ENCODE measurements at places on chromosomes 2 and 18.

- DNase-seq, result peak; percentile 83
These were observed 51.2 kb upstream of the ALPP start for GRCh38 chr2:232327105-232328031.

GRCh38 chr18:44041553-44041952 lies 639.1 kb upstream of the SETBP1 start:
- DNase-seq, result no peak

DNA sequence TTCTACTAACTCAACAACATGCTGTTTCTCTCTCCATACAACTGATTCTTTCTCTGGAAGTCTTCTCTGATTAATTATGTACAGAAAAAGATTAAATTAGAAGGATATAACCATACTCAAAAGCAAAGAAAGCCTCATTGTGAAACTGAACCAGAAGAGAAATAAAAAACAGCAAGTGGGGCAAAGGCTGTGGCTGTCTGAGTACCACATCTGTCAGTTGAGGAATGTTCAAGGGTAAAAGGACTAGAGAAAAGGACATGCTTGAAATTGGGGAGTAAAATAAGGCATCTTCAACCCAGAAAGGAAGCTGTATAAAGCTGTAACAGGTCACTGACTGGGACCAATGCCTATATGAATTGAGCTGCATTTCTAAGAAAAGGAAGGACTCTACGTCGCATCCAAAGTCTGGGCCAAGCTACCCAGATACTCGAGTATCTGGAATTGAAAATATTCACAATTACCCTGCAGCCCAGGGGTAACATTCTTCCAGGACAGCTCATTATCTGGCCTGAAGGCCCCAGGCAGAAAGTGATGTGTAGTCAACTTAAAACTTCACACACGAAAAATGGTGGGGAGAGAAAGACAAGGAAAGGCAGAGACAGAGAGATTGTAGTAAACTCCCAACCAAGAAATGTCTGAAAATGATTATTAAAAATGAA lies 356.0 kb upstream of the GALNT5 start:
- DNase-seq, result peak; percentile 13

DNA sequence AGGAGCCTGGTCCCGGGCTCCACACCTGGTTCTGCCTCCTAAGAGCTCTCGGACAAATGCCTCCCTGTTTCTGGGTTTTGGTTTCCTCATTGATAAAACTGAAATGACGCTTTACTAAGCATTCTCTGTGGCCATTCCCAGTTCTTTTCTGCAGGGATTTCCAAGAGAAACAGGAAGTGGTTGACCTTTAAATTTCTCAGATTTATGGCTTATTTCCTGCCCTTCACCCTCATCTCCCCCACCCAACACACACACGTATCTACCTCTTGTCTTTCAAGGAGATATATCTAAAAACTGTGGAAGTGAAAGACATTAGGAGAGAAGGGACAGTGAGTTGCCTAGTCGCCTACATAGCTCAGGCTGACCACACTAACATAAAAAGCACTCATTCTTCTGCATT lies 53.0 kb downstream of the PIEZO2 start:
- DNase-seq, result no peak

GRCh38 chr2:167192833-167193232 lies 304.6 kb downstream of the XIRP2 start:
- peak; percentile 52 for DNase-seq

DNA sequence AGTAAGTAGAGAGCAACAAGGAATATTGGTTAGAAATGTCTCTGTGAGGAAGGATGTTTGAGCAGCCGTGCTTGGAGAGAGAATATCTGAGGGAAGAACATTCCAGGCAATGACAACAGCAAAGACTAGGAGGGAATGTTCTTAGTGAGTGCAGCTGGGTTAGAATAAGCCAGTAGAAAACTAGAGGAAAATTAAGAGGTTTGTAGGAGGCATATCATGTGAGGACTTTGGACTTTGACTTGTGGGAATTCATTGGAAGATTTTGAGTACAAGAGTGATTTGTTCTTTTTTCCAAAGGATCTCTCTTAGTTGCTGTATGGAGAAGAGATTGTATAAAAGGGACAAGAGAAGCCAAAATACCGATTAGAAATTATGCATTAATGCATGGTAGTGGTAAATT lies 47.2 kb downstream of the PPM1B start:
- no peak for DNase-seq

DNA sequence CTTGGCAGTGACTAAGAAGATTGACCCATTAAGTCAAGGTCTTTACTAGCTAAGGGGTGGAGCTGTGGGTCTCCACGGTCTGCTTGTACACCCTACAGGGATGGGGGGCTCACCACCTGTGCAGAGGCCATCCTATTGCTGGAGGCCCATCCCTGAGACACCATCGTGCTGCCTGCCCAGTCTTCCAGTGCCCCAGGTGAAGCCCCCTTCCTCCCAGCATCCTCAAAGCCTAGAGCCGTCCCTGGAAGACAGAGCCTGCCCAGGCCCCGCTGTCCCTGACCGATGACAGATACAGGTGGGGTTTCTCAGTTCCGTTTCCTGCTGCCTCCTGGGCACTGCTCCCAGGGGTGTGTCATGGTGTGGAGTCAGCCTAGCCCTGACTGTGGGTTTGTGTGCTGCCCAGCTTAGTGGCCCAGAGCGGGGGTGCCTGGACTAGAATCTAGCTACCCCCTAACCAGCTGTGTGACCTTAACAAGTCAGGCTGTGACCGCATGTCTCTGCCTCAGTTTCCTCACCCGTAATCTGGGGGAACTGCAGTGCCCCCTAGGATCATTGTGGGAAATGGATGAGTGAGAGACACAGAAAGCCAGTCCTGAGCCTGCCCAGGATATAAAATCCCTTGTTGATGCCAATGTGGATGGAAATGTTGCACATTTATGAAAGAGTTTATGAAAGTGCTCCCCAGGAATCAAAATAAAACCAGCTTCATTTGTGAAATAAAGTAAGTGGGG lies 2.0 kb downstream of the OTOS start:
- DNase-seq, result no peak

DNA sequence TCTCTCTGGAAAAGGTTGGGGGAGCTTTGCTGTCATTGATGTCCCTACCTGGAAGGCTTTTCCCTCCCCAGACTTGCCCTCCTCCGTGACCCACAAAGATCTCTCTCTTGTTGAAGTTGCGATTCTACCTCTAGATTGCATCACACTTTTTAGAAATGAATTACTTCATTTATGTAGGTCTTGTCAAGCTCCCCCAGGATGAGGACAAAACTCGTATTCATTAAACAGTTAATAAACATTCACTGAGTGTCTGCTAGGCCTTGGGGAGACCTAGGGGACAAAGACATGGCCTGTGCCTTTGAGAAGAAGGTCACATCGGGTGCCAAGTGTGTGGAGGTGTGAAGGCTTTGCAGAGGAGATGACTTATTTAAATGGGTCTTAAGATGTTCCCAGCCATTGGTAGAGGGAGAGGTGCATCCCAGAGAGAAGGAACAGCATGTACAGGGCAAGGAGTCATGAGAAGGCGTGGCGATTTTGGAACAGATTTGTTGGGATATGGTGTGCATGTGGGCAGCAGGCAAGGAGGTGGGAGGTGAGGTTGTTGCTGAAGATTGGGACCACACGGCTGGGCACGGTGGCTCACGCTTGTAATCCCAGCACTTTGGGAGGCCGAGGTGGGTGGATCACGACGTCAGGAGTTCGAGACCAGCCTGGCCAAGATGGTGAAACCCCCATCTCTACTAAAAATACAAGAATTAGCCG lies 9.8 kb upstream of the YWHAQ start:
- DNase-seq, result no peak

DNA sequence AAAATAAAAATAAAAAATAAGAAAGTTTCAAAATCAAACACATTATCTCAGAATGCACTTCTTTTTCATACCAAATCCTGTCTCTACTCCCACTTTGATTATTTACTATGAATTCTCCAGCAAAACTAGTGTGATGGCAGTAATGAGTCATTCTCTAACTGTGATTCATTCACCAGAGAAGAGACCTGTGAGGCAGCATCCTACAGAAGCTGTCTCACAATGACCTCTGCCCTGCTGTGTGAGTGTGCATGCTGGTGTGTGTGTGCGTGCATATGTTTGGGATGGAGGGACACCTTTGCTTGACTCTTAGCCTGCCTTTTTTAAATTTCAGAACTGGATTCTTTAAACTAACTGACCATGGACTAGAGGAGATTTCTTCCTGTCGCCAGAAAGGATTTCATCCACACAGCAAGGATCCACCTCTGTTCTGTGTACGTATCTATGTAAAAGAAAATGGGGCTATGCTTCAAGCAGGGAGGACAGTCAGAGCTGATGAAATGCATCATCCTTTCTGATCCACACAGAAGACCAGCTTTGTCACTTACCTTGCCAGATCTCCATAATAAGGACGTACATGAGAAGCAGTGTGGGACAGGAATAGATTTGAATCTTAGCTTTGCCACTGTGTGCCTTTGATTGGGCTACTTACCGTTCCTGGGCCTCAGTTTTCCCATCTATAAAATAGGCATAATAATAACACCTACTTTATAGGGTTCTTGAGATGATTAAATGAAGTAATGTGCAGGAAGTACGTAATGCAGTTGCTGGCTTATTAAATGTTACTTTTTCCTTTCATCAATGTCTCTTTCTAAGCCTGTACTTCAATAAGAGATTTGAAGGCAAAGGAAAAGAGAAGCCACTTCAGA lies 31.2 kb downstream of the STAMBP start:
- peak; percentile 66 for DNase-seq

- DNase-seq, result no peak
These were observed 7.9 kb upstream of the KCNIP3 start for GRCh38 chr2:95289253-95289652.

DNA sequence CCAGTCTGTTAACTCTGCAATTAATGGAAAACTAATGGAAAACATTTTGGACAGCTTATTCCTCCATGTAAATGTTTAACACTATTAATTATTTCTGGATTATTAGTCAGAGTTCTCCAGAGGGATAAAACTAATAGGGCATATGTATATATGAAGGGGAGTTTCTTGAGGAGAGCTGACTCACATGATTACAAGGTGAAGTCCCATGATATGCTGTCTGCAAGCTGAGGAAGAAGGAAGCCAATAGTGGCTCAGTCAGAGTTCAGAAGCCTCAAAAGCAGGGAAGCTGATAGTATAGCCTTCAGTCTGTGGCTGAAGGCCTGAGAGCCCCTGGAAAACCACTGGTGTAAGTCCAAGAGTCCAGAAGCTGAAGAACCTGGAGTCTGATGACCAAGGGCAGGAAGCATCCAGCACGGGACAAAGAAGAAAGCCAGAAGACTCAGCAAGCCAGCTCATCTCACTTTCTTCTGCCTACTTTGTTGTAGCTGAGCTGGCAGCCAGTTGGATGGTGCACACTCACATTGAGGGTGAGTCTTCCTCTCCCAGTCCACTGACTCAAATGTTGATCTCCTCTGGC lies 136.0 kb downstream of the PTH2R start:
- DNase-seq, result no peak

DNA sequence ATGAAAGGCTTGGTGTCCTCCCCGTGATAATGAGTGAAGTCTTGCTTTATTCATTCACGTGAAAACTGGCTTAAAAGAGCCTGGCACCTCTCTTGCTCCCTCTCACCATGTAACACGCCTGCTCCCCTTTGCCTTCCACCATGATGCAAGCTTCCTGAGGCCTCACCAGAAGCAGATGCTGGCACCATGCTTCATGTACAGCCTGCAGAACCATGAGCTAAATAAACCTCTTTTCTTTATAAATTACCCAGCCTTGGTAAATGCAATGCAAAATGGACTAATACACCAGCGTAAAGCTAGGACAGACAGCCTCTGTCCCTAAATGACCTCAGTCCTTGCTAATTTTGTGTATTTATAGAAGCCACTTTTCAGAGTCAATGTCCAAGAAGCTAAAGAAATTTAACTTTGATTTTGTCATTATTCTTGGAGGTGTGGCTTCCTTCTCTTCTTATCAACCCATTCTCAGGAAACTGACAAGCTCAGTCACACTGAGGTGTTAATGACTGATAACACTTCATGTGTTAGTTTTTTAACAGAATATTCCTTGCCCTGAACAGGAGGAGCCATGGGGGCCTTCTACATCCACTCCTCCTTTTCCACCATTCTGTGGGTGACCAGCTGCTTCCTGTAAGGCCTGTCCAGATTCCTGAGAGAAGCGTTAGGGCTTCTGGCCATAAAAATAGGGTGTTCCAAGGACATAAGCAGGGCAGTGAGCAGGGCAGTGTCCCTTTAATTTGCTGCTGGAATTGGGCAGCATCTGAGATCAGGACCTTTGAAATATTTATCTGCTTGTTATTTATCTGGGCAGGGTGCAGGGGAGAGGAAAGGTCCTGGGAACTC lies 38.0 kb upstream of the EPAS1 start:
- no peak for DNase-seq

GRCh38 chr2:11784747-11785610 lies 38.5 kb downstream of the LPIN1 start:
- peak; percentile 80 for DNase-seq

DNA sequence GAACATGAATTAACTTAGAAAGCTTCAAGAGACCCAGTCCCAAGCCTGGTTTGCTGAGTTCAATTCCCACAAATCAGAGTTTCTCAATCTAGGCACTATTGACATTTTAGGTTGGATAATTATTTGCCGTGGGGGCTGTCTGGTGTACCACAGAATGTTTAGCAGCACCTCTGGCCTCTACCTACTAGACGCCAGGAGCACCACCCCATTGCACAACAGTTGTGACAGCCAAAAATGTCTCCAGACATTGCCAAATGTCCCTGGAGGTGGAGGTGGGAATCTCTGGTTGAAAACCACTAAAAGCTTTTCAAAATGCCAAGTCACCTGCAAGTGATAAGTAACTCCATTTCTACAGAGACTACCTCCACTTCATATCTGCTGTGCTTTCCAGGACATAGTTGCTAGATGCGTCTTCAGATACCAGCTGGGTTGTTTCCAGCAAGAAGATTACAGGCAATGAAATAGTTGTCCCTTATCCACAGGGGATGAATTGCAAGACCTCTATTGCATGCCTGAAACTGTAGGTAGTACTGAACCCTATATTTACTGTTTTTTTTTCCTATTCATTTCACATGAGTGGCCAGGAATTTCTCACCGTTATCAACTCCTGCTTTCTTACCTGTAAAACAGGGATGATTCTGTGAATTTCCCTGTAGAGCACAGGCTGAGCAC lies 554.3 kb downstream of the ZEB2 start:
- no peak for DNase-seq

GRCh38 chr2:189300916-189301315 lies 121.4 kb upstream of the COL5A2 start:
- DNase-seq, result no peak

DNA sequence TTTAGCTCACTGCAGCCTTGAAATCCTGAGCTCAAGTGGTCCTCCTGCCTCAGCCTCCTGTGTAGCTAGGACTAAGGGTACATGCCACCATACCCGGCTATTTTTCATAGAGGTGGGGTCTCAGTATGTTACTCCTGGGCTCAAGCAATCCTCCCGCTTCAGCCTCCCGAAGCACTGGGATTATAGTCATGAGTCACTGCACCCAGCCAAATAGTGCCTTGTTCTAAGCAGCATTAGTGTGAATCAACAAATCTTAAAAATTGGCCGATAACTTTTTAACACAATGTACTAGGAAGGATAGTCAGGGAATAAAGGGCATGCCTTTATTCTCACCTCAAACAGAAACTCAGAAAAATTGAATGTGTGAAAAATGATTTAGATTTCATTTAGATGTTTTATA lies 51.6 kb downstream of the XRCC5 start:
- DNase-seq, result no peak
